Esophagus squamous epithelium (tissue), 5 donors: ENCODE measurements at places on chromosomes 11 and 22.

- DNase-seq = no peak
Observed at GRCh38 chr11:130214861-130215530, 55.4 kb downstream of the ST14 start.

- no peak for DNase-seq
Observed at GRCh38 chr22:45884201-45885062, 92.5 kb downstream of the WNT7B start.

DNA sequence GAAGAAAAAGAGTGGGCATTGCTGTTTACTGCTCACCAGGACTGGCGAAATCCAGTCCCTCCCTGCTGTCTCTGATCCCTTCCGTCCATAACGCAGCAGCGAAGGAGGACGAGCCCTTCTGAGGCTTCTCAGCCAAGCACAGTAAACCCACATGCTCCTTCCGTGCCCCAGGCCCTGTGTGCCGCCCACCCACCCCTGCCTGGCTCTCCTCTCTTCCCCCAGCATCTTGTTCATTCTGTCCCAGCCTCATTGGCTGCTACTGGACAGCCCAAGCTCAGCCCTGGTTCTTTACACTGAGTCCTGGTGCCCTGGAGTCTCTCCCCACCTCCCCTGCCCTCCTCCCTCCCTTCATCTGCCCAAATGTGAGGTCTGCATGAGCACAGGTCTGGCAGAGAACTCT, 559.7 kb downstream of the BRD1 start:
- no peak for DNase-seq

- no peak for DNase-seq
Observed at GRCh38 chr11:7251836-7252682, at the start of gene SYT9. Gene SYT9 (plus strand): TSS chr11:7251904. CDS start chr11:7252187, 283 bp downstream.

- DNase-seq = no peak
Observed at GRCh38 chr22:17205432-17205831, 13.8 kb downstream of the ADA2 start.

- no peak for DNase-seq
Observed at GRCh38 chr11:88181776-88182175, 6.5 kb upstream of the RAB38 start.
